ENCODE measurements at places on chromosomes 16 and 17. TPM values are rescaled to one million over a fixed set of nuclear protein-coding genes. Genes with fewer than 3 reads are reported as not detected.

DNA sequence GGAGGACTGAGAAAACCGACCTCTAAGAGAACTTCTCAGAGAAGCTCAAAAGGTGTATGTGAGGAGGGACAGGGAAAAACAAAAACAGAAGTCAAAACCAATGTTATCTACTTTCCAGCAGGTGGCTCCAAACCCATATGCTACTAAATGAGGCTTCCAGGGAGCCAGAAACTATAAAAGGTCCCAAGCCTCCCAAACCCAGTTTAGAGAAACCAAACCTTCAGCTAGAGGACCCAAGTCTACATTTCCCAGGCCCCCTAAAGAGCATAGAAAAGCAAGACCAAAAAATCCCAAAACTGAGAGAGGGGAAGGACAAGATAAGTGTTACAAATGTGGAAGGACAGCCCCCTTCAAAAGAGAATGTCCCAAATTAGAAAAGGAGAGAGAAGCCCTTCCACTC is 3.7 kb downstream of the HPR start:
- DNase-seq = no peak

- peak; percentile 1 for DNase-seq
Measured at GRCh38 chr17:66947311-66947710, 17.2 kb upstream of the CACNG4 start.

- no peak for DNase-seq
Measured at GRCh38 chr16:85413691-85414663, 199.1 kb upstream of the GSE1 start.

- no peak for DNase-seq
Measured at GRCh38 chr16:13453325-13453724, 466.6 kb upstream of the ERCC4 start.

- peak; percentile 47 for DNase-seq
Measured at GRCh38 chr16:29898135-29898803, 1.1 kb downstream of the SEZ6L2 start.

- DNase-seq = no peak
Measured at GRCh38 chr17:80180192-80180591, 10.4 kb downstream of the CARD14 start.

DNA sequence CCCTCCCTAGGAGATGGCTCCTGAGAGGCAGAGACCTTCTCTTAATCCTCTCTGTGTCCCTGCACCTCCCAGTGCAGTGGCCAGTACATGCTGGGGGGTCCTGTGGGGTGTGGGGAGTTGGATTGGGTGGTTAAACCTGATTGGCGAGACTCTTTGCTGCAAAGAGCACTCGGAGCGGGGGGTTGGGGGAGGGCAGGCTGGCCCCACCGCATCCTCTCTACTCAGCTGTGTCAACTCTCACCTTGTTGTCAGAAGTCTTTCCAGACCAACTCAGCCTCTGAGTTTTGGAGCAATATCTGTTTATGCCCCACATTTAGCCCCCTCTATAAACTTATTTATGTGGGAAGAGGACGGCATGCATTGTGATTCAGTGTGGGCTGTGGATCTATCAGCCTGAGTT is 40.0 kb downstream of the SMARCE1 start:
- DNase-seq = no peak

GRCh38 chr17:21039839-21040575 is 2.8 kb downstream of the USP22 start:
- DNase-seq = no peak

- DNase-seq = no peak
Measured at GRCh38 chr17:13631529-13631928, 29.8 kb upstream of the HS3ST3A1 start.

DNA sequence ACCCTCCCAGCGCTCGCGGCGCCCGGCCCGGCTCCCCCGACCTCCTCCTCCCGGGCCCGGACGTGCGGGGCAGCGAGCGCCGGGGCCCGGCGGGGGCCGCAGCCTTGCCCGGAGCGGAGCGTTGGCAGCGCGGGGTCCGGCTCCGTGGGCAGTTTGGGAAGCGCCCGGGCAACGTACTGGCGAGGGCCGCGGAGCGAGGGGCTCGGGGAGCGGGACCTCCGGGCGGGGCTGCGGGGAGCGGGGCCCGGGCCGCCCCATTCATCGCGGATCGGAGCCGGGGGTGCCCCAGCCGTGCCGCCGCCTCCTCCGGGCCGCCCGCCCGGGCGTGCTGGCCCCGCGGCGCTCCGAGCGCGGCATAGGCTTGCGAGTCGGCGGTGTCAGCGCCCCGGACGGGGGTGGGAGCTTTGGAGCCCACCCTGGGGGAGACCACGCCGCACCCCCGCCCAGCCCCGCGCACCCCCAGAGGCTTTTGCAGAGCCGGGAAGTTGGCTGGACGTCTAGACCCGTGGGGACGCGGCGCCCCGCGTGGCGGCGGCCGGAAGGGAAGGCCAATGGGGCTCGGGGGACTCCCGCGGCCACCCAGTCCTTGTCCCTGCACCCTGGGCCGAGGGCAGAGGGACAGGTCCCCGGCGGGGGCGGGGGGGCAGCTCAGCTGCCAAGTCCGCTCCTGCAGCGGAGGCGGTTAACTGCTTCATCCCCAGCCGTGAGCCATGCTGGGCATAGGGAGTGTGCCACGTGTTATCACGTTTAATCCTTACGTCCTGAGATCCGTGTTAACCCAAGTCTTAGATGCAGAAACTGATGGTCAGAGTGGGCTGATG is 852 bp downstream of the ZNF469 start:
- peak; percentile 51 for DNase-seq

- DNase-seq = no peak
Measured at GRCh38 chr16:35011-35677, 18.3 kb downstream of the POLR3K start.

DNA sequence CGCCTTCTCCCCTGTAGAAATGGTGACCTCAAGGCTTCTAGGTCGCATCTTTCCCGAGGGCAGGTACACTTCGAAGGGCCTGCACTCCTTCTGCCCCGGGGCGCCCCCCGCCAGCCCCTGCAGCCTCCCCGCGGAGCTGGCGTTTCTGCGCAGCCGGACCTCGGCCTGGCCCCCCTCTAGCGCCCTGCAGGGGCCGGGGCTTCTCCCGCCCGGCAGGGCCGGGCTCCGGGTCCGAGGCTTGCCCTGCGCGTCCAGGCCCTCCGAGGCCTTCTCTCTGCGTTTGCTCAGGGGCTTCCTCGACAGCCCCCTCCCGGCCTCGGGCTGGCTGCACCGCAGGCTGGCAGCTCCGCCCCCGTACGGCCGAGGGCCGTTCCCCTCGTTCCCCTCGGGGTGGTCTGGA is 2.1 kb downstream of the MEFV start:
- no peak for DNase-seq

DNA sequence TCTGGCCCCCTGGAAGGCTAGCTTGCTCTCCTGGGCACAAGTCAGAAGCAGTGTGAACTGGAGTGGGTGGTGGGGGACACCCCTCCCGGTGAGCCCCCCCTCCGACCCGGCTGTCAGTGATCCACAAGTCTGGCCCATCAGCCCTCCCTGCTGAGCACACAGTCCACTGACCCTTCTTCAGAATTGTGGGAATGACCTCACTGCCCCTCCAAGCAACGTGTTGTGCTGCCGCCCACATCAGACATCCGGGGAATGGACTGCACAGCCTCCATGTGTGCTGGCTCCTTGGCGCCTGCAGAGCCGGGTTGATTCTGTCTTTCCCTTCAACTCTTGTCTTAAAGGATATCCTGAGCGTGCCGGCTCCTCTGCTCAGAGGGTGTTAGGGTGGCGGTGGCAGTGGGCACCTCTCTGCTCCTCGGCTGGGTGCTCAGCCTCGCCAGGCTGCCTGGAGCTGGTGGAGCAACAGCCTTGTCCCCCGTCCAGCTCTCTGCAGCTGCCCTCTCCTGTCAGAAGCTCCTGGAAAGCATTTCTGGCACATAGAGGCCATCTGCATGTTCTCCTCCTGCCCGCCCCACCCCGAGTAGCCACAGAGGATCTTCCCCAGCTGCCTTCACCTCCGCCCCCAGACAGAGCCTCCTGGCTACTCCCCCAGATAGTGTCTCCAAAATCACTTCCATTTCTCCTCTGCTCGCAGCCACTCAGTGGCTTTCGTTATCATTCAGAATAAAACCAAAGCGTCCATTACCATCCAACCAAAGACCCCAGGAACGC is 19.8 kb downstream of the NPTX1 start:
- DNase-seq = no peak

- DNase-seq = no peak
Measured at GRCh38 chr16:825341-826061, 25.0 kb upstream of the GNG13 start.

SRL gene
- total RNA-seq = 0.11 TPM

TAT gene
- 0.66 TPM for total RNA-seq

SLC46A1 gene
- total RNA-seq = 5.7 TPM

KRTAP4-1 gene
- not detected for total RNA-seq

GCGR gene
- 0.85 TPM for total RNA-seq

OVCA2 gene
- total RNA-seq = 20.5 TPM

CLEC19A gene
- total RNA-seq = 0.41 TPM

SUMO2 gene
- 650 TPM for total RNA-seq

IRX5 gene
- total RNA-seq = 0.35 TPM

All from WTC11 (cell line).